SHP77 (cell line): ENCODE measurements at places on chromosomes 2 and 18.

GRCh38 chr2:196274387-196274809, 103.0 kb upstream of the STK17B start:
- DNase-seq: no peak

- no peak for DNase-seq
These were observed 539 bp downstream of the CYP27A1 start for GRCh38 chr2:218782528-218782844.

DNA sequence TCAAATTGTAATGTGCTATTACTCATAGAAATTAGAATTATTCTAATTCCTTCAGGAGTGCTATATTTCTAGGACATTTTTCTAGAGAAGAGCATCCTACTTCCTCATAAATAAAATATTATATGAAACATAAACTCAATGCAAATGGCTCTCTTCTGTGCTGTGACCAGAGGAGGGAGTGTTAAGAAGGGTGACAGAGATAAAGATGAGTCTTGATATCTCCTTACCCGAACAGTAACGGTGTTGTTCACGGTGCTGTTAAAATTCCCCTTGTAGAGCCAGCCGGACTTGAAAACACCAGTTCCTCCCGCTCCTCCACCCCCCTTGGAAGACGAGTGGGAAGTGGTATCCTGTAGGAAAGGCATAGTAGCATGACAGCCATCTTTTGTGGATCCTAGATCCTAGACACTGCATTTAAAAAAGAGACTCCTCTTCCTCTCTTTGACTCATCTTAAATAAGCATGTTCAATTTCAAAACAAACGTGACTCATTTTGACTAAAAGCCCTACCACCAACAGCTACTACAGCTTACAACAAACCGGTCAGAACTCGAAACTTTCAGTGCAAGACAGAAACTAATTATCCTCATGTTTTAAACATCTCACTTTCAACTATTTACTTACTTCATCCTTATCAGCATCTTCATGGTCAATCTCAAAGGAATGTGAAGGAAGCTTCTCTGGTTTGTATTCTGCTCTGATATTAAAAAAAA, 156.3 kb downstream of the DOCK10 start:
- DNase-seq: no peak

- DNase-seq: no peak
These were observed 492.1 kb upstream of the PIK3C3 start for GRCh38 chr18:41462946-41463345.
